ENCODE measurements at places on chromosomes 7 and 10.
A peak's percentile ranks its signal among the peaks of the same experiment; 100 is the strongest.

GRCh38 chr10:88028654-88029053 is 165.2 kb downstream of the PTEN start:
- DNase-seq = no peak

- no peak for DNase-seq
Observed at GRCh38 chr10:71735709-71736569, 16.4 kb upstream of the C10orf105 start.

GRCh38 chr7:2843191-2843685 is 870 bp downstream of the GNA12 start:
- DNase-seq = no peak

- no peak for DNase-seq
Observed at GRCh38 chr10:132362151-132362611, 30.2 kb downstream of the LRRC27 start.

- no peak for DNase-seq
Observed at GRCh38 chr10:103928784-103929183, 10.8 kb upstream of the STN1 start.

- DNase-seq = no peak
Observed at GRCh38 chr10:28761084-28761846, 83.9 kb downstream of the BAMBI start.

GRCh38 chr10:50604809-50605208 is 18.9 kb downstream of the SGMS1 start:
- DNase-seq = no peak

DNA sequence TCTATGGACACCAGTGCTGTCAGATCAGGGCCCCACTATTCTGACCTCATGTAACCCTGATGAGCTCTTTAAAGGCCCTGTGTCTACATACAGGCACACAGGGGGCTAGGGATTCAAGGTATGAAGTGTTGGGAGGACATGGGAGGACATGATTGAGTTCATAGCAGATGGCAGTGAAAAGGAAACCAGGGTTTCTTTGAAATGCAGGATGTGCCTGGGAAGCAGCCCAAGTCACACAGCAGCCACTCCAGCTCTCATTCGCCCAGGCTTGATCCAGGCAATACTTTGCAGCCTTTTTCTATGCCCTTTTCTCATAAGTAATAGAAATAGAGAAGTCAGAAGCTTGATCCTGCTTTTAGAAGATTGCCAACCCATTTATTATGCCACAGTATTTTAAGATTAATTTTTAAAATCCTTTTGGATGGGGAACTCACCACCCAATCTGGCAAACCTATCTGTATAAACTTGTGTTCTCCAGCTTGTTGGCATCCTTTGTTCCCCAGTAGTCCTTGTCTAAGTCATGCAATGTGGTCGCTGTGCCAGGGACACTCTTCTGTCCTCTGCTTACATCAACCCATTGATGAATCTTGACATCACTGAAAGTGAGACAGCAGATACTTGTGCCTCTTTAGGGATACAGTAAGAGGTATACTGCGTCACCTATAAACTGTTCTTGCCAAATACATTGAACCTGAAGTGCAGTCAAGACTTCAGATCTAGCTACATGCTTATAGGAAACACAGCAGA is 95.0 kb downstream of the TAF3 start:
- DNase-seq = no peak

- no peak for DNase-seq
Observed at GRCh38 chr10:57849691-57850357, 417.9 kb downstream of the IPMK start.

DNA sequence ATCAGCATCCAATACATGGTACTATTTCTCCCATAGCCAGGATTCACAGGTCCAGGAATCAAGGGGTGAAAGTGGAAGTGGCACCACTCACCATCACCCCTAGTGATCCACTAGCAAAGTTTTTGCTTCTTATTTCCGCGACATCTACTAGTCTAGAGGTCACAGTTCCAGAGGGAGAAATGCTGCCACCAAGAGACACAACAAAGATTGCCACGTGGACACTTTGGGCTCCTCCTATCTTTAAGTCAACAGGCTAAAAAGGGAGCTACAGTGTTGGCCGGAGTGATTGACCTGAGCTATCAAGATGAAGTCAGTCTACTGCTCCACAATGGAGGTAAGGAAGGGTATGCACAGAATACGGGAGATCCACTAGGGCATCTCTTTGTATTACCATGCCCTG is 178.2 kb downstream of the AKR1D1 start:
- no peak for DNase-seq

DNA sequence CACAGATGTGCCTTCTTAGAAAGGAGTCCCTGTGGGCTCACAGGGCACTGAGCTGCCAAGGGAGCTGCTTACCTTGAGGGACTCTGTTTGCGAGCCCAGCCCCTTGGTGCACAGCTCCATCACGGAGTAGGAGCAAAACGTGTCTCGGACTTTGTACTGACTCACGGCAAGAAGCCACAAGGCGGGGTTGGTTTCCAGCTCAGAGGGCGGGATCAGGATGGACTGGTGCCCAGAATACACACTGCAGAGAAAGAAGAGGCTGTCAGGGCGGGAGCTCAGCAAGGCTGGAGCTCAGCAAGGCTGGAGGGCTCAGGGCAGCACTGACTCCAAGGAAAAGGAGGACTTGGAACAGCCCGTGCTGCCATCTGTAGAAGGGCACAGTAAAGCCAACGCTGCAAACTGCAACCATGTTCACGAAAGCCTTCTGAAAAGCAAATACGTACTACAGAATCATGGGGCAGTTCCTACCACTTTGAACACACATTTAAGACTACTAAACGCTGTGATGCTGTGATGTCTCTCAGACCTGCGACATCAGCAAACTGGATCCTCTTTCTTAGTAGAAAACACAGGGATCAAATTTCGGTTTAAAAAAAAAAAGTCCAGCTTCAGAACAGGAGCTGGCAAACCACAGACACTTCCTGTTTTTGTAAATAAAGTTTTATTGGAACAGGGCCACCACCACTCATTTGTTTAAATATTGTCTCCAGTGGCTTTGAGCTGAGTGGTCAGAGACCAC is 194.3 kb downstream of the ZMYND11 start:
- no peak for DNase-seq

DNA sequence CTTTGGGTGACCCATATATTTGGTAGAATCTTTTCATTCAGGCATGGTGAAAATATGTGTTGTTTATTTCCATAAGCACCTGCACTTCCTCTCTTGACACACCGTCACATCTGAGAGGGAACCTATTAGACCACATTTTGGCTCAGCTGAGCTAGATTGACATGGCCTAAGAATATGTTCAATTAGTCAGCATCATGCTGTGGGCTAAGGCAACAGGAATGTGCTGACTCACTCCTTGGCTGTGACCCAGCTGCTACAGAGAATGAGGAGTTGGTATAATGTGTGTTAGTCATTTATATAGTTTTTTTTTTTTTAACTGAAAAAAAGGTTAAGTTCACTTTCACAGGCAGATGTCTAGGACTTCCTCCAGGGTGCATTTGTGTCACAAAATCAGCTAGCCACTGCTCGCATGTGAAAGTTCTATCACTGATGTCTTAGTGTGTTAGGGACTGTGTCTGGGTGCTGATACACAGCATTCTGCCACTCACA is 180.6 kb downstream of the SEMA3E start:
- DNase-seq = peak; percentile 72

- no peak for DNase-seq
Observed at GRCh38 chr7:3416453-3416852, 115.4 kb downstream of the SDK1 start.

DNA sequence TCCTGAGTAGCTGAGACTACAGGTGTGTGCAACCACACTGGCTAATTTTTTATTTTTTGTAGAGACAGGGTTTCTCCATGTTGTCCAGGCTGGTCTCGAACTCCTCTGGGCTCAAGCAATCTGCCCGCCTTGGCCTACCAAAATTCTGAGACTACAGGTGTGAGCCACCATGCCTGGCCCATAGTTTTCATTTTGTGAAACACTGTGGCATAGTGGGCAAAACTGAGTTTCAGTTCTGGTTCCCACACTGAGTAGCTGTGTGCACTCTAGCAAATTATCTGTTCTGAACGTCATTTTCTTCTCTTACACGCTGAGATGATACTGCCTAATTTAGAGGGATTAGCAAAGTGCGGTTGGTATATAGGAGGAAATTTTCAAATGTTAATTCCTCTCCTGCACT is 13.5 kb downstream of the ATP5MK start:
- DNase-seq = no peak

GRCh38 chr7:33634606-33635005 is 270.7 kb upstream of the BMPER start:
- no peak for DNase-seq

- no peak for DNase-seq
Observed at GRCh38 chr7:41232086-41232485, 470.8 kb downstream of the INHBA start.

DNA sequence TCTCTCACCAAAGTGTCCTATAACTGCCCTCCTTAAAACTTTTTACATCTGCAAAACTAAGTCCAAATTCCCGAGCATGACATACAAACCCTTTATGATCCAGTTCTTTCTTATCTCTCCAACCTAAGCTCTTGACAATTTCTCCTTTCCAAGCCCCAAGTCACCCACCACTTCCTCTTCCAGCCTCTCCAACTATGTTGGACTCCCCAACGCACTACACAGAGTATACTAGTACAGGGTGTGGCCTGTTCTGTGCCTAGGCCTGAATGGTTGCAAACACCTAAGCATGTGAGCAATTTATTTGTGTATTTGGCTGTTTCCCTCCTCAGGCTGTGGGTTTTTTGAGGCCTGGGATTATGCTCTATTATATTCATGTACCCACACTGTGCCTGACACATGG is 101.2 kb upstream of the APBB1IP start:
- DNase-seq = no peak

- no peak for DNase-seq
Observed at GRCh38 chr10:86888585-86889381, 68.6 kb downstream of the MMRN2 start.

All from SK-N-MC (cell line).